Activated T-helper 1 cell treated with anti-CD3 and anti-CD28 coated beads, Interleukin-12 subunit alpha, Interleukin-12 subunit beta, Interleukin-2, Interleukin-4 antibody, amounts not matched to agents 30 ng/mL and 10 ng/mL and 1 ng/mL, durations not matched to agents 14 hours and 24 hours and 36 hours (primary cell): ENCODE measurements at places on chromosomes 1 and 21. TPM values are rescaled to one million over a fixed set of nuclear protein-coding genes. Genes with fewer than 3 reads are reported as not detected.
A peak's percentile ranks its signal among the peaks of the same experiment; 100 is the strongest.

GRCh38 chr1:229590119-229590518 is 31.6 kb upstream of the ABCB10 start:
- peaks cover 2% of the 10 kb centered on the region for H3K27me3 ChIP-seq
- no peak overlapping the region for H3K4me3 ChIP-seq
- no peak for DNase-seq
- H3K27ac ChIP-seq = no peak overlapping the region
- peaks cover 9% of the 10 kb centered on the region for H3K36me3 ChIP-seq

- peaks cover 43% of the 10 kb centered on the region for H3K36me3 ChIP-seq
- peak overlapping the region; percentile 70 for H3K4me3 ChIP-seq
- H3K27ac ChIP-seq = peak overlapping the region; percentile 94
- H3K4me1 ChIP-seq = peaks cover 75% of the 10 kb centered on the region
- DNase-seq = no peak
- H3K27me3 ChIP-seq = no peaks in the 10 kb centered on the region
Observed at GRCh38 chr1:40404670-40405462, 31.3 kb downstream of the SMAP2 start.

GRCh38 chr1:151846062-151846568 is 6.5 kb upstream of the C2CD4D start:
- H3K27me3 ChIP-seq = peaks cover 1% of the 10 kb centered on the region
- no peak overlapping the region for H3K4me3 ChIP-seq
- no peak for DNase-seq

- H3K4me1 ChIP-seq = no peaks in the 10 kb centered on the region
- H3K27ac ChIP-seq = no peak overlapping the region
- H3K36me3 ChIP-seq = no peaks in the 10 kb centered on the region
- H3K4me3 ChIP-seq = no peak overlapping the region
- no peak for DNase-seq
- H3K27me3 ChIP-seq = no peaks in the 10 kb centered on the region
Observed at GRCh38 chr1:245480393-245481120, 325.8 kb downstream of the KIF26B start.

- H3K4me1 ChIP-seq = peaks cover 16% of the 10 kb centered on the region
- H3K27ac ChIP-seq = no peak overlapping the region
- no peak for DNase-seq
Observed at GRCh38 chr1:205375835-205376545, 19.3 kb upstream of the KLHDC8A start.

- H3K27me3 ChIP-seq = peaks cover 23% of the 10 kb centered on the region
- no peak for DNase-seq
- H3K4me3 ChIP-seq = no peak overlapping the region
Observed at GRCh38 chr1:67743072-67743725, 58.2 kb downstream of the GADD45A start.

DNA sequence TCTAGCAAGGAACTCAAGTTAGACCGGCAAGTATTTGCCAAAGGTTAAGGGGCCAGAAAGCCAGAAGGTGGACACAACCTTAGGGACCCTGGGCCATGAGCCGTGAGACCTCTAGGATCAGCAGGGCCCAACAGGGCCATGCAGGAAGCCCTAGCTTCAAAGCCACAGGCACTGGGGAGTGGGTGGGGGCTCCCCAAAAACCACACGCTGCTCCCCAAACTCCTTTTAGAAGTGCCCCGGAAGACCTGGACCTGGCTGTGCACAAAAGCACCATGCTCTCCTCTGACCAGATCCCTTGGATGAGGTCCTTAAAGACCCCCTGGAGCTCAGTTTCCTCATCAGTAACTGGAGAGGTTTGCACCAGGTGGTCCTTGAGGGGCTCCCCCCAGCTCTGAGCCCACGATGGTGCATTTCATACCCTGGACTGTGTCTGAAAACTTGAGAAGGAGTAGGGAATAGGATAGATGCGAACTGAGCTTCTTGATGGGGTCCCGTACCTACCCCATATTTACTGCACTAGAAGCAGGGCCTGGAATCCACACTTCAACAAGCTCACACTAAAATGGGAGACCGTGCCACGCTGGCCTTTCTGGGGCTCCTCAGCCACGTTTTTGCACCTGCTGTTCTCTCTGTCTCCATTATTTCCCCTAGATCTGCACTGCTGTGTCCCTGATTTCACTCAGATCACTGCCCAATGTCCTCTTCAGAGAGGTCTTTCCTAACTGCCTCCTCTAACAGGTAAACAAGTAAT is 40.6 kb upstream of the LBR start:
- H3K36me3 ChIP-seq = peaks cover 3% of the 10 kb centered on the region
- peak overlapping the region; percentile 95 for H3K27ac ChIP-seq
- peaks cover 42% of the 10 kb centered on the region for H3K4me1 ChIP-seq

- DNase-seq = peak; percentile 70
- H3K4me1 ChIP-seq = no peaks in the 10 kb centered on the region
- no peaks in the 10 kb centered on the region for H3K36me3 ChIP-seq
- H3K27me3 ChIP-seq = no peaks in the 10 kb centered on the region
Observed at GRCh38 chr1:6475381-6476133, 9.6 kb upstream of the TNFRSF25 start.

- no peaks in the 10 kb centered on the region for H3K27me3 ChIP-seq
- H3K4me3 ChIP-seq = no peak overlapping the region
- peaks cover 31% of the 10 kb centered on the region for H3K4me1 ChIP-seq
- no peak overlapping the region for H3K27ac ChIP-seq
- no peaks in the 10 kb centered on the region for H3K36me3 ChIP-seq
Observed at GRCh38 chr1:108563808-108564207, 3.9 kb downstream of the EEIG2 start.

DNA sequence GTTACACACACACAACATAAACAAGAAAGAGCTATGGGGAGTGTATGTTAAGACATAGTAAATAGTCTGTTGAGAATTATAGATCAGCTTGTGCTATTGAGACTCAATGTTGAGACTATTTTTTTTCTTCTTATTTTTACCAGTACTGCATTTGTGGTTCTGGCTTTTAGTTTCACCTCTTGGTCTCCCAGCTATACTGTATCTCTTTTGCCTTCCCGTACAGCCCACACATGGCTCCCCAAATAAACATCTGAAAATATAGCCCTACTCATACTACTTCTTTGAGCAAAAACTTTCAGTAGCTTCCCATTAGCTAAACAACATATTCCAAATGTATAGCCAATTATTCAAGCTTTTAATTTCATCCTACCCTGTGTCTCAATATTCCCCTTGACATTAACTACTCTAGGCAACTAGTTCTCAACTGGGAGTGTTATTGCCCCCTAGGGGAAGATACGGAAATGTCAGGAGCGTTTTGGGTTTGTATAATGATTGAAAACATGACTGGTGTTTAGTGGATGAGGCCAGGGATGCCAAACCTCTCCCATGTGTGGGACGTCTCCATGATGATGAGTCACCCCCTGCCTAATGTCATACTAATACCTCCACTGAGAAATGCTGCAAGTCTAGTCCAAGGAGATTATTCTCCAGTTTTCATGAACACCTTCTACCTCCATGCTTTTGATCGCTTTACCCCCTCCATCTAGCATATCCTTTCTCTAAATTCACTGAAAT is 6.8 kb downstream of the RPE65 start:
- no peaks in the 10 kb centered on the region for H3K4me1 ChIP-seq
- DNase-seq = no peak
- H3K36me3 ChIP-seq = no peaks in the 10 kb centered on the region

DNA sequence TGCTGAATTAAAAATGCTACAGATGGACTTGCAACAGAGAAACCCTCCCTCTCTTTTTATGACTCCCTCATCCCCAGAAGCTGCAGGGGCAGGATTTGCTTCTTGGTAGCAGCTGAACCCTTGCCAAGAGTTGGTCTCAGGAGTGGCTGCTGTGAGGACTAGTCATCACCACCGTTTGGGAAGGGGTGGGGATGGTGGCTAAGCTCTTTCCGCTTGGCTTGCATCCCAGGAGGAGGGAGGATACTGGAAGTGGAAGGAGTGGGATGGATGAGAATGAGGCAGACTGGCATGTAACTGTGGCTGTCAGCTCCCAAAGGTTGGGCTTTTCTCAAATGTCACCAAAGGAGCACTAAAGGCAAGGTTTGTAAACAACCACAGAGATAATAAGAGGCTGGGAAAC is 50.8 kb upstream of the COL24A1 start:
- no peak overlapping the region for H3K27ac ChIP-seq
- H3K4me1 ChIP-seq = no peaks in the 10 kb centered on the region
- no peaks in the 10 kb centered on the region for H3K27me3 ChIP-seq

GRCh38 chr1:37323486-37324377 is 150.6 kb upstream of the ZC3H12A start:
- no peaks in the 10 kb centered on the region for H3K36me3 ChIP-seq
- no peak overlapping the region for H3K4me3 ChIP-seq
- no peak for DNase-seq
- no peak overlapping the region for H3K27ac ChIP-seq
- no peaks in the 10 kb centered on the region for H3K4me1 ChIP-seq
- H3K27me3 ChIP-seq = peaks cover 17% of the 10 kb centered on the region

- no peak for DNase-seq
- H3K36me3 ChIP-seq = no peaks in the 10 kb centered on the region
- H3K27me3 ChIP-seq = peaks cover 14% of the 10 kb centered on the region
- no peak overlapping the region for H3K27ac ChIP-seq
- no peaks in the 10 kb centered on the region for H3K4me1 ChIP-seq
Observed at GRCh38 chr1:33902486-33903209, 38.8 kb downstream of the HMGB4 start.

DNA sequence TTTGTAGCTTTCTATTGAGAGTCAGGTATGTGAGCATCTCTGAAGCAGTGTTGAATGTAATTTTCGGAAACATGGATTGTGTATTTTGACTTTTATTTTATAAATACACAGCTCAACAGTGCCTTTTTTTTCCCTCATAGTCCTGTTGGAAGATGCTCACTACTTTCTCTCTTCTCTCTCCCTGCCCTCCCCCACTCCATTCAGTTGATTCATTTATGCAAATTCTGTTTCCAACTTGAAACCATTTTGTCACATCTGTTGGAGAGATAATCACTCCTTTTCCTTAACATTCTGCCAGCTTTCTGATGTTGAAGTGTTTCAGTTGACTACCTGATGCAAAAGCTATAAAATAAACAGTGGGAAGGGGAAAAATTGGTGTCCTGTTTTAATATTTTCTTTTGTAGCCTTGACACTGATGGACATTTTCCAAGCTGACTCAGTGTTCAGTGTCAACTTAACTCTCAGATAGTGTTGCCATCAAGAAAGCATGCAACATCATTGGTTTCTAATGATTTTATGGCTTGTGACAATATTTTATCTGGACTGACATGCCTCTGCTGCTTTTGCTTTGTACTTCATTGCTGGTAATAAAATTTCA is 194.5 kb downstream of the HS2ST1 start:
- no peaks in the 10 kb centered on the region for H3K27me3 ChIP-seq
- no peak overlapping the region for H3K4me3 ChIP-seq
- H3K27ac ChIP-seq = no peak overlapping the region

GRCh38 chr1:156025876-156026275 is 5.1 kb upstream of the SSR2 start:
- no peak overlapping the region for H3K4me3 ChIP-seq
- H3K4me1 ChIP-seq = peaks cover 13% of the 10 kb centered on the region
- H3K36me3 ChIP-seq = no peaks in the 10 kb centered on the region

GRCh38 chr1:25683177-25683576 is 66.6 kb downstream of the MAN1C1 start:
- no peak for DNase-seq
- no peak overlapping the region for H3K27ac ChIP-seq
- no peaks in the 10 kb centered on the region for H3K4me1 ChIP-seq

GRCh38 chr1:200454425-200454824 is 44.6 kb upstream of the ZNF281 start:
- no peak for DNase-seq
- peak overlapping the region; percentile 10 for H3K27ac ChIP-seq
- H3K4me1 ChIP-seq = peaks cover 15% of the 10 kb centered on the region
- H3K27me3 ChIP-seq = no peaks in the 10 kb centered on the region
- no peak overlapping the region for H3K4me3 ChIP-seq

GRCh38 chr1:17732475-17732874 is 22.7 kb upstream of the ACTL8 start:
- H3K27me3 ChIP-seq = no peaks in the 10 kb centered on the region
- no peak for DNase-seq
- H3K36me3 ChIP-seq = no peaks in the 10 kb centered on the region
- H3K4me3 ChIP-seq = no peak overlapping the region

GRCh38 chr1:34876406-34876805 is 16.9 kb upstream of the SMIM12 start:
- DNase-seq = no peak
- no peaks in the 10 kb centered on the region for H3K4me1 ChIP-seq
- no peaks in the 10 kb centered on the region for H3K36me3 ChIP-seq
- no peak overlapping the region for H3K4me3 ChIP-seq
- H3K27me3 ChIP-seq = peaks cover 50% of the 10 kb centered on the region
- no peak overlapping the region for H3K27ac ChIP-seq

DNA sequence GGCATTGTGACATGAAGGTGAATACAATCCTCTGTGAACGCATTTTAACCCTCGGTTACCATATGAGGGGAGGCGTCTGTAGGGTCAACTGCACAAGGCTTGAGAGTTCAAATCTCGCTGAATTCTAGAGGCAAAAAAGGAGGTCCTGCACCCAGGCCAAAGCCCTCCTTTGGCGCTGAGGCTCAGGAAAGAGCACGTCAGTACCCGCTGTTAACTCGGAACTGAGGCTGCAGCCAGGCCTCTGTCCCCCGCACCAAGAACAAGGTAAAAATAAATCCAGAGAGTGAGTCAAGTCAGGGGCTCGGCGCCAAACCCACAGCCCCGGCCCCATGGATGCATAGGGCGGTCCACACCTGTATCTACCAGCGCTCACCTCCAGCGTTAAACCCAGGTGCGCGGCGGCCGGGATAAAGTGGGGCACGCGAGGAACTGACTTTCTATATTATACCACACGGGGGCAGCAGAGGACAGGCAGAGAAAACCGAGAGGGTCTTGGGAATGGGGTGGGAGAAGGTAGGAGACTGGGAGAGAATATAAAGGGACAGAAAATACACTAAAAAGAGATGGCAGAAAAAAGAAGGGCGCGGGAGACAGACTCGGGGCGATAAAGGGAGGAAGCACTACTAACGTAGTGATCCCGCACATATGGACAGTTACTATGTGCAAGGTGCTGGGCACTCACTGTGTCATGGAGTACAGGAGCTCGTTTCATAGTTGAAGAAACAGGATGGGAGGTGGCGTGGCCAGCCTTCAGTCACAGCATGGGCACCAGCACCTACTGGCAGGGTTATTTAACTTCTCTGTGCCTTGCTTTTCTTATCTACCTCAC is 54.9 kb downstream of the DMRTA2 start:
- peak; percentile 6 for DNase-seq
- H3K4me1 ChIP-seq = peaks cover 5% of the 10 kb centered on the region
- H3K27me3 ChIP-seq = peaks cover 35% of the 10 kb centered on the region
- no peak overlapping the region for H3K27ac ChIP-seq

GRCh38 chr1:182301026-182301436 is 90.6 kb downstream of the GLUL start:
- peaks cover 51% of the 10 kb centered on the region for H3K4me1 ChIP-seq
- H3K4me3 ChIP-seq = no peak overlapping the region
- H3K27ac ChIP-seq = peak overlapping the region; percentile 88
- no peaks in the 10 kb centered on the region for H3K27me3 ChIP-seq

GRCh38 chr1:152543820-152544219 is 22.8 kb downstream of the LCE3E start:
- H3K36me3 ChIP-seq = no peaks in the 10 kb centered on the region
- no peaks in the 10 kb centered on the region for H3K4me1 ChIP-seq
- H3K27me3 ChIP-seq = no peaks in the 10 kb centered on the region
- no peak overlapping the region for H3K27ac ChIP-seq
- H3K4me3 ChIP-seq = no peak overlapping the region
- no peak for DNase-seq

The S100A7A gene
- not detected in 2 replicates for total RNA-seq

The PLEKHA6 gene
- 0.05 and 0.21 TPM in 2 replicates for total RNA-seq

The ALX3 gene
- not detected in 2 replicates for total RNA-seq

The KRTAP11-1 gene
- total RNA-seq = not detected in 2 replicates

The SELENOF gene
- total RNA-seq = 174 and 198 TPM in 2 replicates

The GJA8 gene
- not detected in 2 replicates for total RNA-seq

The PGLYRP3 gene
- total RNA-seq = not detected in 2 replicates

The C1orf216 gene
- 25.3 and 25.9 TPM in 2 replicates for total RNA-seq

The ITLN1 gene
- total RNA-seq = not detected in 2 replicates

The GORAB gene
- total RNA-seq = 11.8 and 12.2 TPM in 2 replicates

The ACAP3 gene
- 47.7 and 55.1 TPM in 2 replicates for total RNA-seq

The GPR3 gene
- 3.2 and 4.0 TPM in 2 replicates for total RNA-seq
